ENCODE measurements at places on chromosomes 5 and 9.
A peak's percentile ranks its signal among the peaks of the same experiment; 100 is the strongest.

- no peak for DNase-seq
Observed at GRCh38 chr5:170486371-170486770, 17.4 kb upstream of the KCNIP1 start.

GRCh38 chr5:123142957-123143356 lies 53.9 kb downstream of the PRDM6 start:
- no peak for DNase-seq

GRCh38 chr5:144356489-144356888 lies 185.8 kb downstream of the KCTD16 start:
- DNase-seq, result no peak

- no peak for DNase-seq
Observed at GRCh38 chr5:127441799-127442484, 75.5 kb upstream of the PRRC1 start.

GRCh38 chr9:97077452-97078295 lies 38.7 kb upstream of the CTSV start:
- no peak for DNase-seq

DNA sequence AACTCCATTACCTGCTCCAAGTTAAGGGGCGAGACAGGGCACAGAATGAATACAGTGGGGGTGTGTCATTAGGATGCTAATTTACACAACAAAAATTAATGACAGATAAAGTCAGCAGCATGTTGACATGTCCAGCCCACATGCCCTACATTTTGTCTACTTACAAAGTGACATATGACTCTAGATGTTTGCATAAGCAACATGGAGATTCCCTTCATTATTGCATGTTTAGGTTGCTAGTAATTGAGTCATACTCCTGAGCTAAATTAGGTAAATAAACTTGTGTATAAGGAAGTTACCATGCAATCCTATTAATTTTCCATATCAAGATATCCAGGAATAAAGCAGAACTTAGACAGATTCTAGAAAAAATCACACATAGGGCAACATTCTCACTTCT lies 232.2 kb downstream of the PDE4D start:
- no peak for DNase-seq

DNA sequence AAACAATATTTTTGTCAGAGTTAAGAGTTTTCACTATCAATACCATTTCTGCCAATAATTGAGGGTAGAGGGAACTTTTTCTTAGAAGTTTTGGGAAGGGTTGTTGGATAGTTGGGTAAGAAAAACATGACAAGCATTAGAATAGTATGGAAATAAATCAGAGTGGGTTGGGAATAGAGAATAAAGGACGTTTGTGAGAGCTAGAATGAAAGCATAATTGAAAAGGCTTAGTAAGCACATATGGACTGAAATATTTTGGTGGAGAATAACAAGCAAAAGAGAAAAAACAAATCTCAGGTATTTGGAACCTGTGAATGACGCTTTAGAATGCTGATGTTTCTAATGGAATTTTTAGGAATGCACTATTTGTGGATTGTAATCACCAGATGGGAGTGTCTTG lies 262.9 kb upstream of the EDIL3 start:
- DNase-seq, result no peak

- DNase-seq, result no peak
Observed at GRCh38 chr5:176628406-176629228, 1.7 kb downstream of the SNCB start.

GRCh38 chr5:153006681-153007080 lies 483.8 kb upstream of the GRIA1 start:
- no peak for DNase-seq

- no peak for DNase-seq
Observed at GRCh38 chr9:121225240-121225639, 23.6 kb upstream of the RAB14 start.

DNA sequence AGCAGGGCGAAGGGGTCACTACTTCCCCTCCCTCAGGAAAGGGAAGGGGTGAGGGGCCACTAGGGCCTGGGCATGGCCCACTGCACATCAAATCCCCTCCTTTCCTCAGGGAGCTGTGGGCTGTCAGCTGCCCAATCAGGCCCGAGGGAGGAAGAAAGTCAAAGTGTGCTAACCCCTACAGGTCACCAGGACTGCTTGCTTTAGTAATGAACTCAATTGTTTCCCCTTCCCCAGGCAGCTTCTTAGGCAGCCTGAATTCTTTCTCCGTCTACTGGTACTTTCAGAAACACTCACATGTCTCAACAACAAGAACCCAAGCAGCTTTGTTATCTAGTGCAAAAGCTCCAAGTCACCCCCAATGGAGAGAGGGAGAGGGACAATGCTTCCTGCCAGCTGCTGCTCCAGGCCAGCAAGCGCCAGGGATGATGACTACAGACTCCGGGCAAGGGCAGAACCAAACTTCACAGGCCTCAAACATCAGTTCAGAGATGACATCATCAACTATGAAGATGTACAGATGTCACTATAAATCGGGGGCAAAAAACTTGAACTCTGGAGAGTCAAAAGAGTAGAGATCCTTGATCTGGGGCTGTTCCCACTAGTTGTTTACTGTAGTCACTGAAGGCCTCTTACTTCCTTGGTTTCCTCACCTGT lies 100.7 kb downstream of the SLIT3 start:
- no peak for DNase-seq

- DNase-seq, result no peak
Observed at GRCh38 chr5:123059455-123059854, 22.9 kb upstream of the PPIC start.

DNA sequence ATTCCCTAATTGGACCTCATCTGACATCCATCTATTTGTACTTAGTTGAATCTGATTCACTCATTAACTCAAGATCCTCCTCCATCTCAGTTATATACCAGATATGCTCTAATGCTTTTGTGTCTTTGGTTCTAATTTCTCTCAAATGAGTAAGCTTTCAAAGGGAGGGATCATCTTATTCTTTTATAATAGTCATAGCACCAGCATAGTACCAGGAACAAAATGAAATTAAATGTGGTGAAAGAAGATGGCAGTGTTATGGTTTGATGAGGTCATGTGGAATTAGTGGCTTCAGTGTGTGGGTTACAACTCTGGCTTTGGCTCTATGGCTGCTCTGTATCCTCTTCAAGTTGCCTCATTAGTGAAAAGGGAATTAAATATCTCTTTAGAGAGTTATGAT lies 32.5 kb upstream of the ZNF366 start:
- no peak for DNase-seq

DNA sequence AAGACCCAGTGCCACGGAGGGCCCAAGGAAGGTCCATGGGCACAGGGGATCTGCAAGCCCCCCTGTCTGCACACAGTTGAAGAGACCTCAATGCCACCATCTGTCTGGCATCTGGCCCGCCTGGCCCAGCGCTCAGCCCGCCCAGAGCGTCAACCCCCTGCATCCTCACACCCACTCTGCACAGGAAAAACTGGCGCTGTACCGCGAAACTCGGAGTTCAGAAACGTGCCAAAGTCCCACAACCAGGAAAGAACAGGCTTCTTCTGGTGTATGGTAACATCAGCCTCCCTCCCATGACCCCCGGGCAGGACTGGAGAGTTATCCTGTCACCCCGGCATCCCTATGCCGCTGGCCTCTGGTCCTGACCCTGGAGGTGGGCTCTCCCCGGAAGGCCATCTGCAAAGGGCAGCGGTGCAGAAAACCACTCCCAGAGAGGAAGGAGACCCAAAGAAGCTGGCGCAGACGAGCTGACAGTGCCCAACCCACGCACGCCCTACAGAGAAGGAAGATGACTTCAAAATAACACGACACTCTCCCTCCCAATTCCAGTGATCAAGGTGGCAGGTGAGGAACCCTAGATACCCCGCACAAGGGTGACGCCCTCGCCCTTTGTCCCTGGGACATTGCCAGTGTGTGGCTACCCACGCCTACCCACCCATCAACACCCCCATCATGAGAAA lies 18.9 kb downstream of the VAV2 start:
- DNase-seq, result peak; percentile 42

DNA sequence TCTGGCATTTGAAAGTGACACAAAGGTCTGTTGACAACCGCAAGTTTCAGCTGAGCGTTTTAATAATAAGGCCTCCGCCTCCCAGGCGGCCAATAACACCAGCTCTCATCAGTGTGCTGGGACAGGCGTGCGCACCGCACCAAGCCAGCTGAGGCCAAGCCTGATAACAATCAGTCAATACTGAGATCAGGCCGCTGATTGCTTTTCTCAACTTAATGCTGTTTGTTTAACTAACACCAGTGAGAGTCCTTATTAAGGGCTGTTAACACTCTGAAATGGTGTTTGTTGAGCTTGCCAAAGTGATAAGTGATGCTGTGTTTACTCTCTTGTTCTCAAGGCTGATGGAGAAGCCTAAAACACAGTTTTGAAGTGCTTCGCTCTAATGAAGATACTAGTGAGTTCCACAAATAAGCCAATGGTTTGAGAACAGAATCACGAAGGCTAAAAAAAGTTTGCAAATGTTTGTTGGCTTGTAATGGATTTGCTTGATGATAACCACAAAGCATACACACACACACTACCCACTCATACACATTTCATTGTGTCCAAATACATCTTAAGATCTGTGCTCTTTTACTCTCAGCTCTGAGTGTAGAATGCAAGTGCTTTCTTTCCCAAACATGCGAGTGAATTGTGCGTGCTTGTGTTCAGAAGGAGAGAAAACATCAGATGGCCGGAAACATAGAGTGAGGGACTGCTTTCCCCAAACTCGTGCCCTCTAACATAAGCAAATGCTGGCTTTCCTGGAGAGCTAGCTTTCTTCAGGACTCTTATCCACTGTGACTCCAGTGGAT lies 330.4 kb upstream of the KLF4 start:
- peak; percentile 75 for DNase-seq

DNA sequence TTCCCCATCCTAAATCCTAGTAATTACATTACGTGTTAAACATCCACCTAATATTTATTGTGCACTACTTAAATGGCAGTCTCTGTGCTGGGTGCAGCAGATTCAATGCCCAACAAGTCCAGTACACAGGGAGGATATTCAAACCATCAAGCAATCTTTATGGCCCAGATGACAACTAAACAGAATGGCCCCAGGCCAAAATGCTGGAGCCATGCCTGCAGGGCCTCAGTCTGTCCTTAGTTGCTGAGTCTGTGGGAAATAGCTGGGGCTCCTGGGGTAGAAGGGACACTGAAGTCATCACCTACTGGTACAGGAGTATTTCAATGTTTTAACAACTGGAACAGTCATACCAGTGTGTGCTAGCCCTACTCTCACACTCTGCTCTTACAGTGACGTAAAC lies 153.5 kb downstream of the ZNF608 start:
- DNase-seq, result no peak

DNA sequence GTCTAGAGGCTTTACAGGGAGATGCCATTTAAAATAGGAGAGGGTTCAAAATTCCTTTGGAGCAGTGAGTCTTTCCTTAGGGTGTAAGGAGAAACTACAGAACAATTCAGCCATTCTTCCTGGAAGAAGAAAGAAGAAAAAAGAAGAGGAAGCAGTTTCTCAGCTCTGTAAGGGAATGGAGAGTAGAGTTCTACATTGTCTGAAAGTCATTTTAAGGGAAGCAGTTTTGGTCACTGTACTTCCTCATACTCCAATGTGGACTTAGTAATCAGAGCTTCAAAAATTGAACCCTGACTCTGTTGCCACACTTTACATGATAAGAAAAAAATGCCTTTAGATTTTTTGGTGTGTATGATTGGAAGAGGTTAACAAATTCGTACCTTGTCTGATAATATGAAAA lies 122.4 kb downstream of the LRRC70 start:
- DNase-seq, result no peak

DNA sequence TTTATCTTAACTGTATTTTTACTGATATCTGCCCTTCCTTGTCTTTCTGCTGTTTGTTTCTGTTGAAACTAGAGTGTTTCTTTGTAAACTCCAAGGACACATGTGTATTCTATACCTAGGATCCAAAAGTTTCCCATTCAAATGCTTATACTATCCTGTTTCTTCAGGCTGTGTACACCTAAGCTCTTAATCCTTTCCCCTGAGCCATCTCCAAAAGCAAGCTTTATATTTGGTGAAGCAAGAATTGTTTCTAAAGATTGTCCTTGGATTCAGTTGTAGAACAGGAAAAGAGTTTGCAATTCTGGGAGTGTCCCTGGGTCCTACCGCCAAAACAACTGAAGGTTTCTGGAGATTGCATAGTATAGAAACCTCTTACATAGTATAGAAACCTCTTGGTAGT lies 65.9 kb downstream of the CWC27 start:
- DNase-seq, result no peak

DNA sequence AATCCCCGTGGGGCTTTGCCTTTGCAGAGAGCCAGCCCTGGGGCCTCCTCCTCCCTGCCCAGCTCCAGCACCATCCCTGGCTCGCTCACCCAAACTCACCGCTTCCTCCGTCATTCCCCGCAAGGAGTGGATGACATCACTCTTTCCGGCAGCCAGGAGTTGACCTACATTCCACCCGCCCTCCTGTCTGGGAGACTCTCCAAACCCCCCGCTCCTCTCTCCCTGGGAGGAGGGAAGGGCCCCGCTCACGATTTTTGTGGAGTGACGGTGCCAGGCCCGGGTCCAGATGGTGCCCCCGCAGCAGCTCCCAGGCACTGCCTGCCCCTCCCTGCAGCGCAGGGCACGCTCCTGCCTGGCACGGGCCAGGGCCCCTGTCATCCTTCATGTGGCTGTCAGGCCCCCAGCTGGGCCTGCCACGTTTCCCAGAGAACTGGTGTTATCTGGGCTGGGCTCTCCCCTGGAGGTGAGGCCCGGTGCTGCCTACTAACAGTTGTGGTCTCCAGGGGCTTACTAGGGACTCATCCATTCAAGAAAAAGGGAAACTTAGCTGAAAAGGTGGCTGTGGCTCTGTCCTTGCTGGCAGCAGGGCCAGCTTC lies 52.3 kb downstream of the NTNG2 start:
- peak; percentile 82 for DNase-seq

DNA sequence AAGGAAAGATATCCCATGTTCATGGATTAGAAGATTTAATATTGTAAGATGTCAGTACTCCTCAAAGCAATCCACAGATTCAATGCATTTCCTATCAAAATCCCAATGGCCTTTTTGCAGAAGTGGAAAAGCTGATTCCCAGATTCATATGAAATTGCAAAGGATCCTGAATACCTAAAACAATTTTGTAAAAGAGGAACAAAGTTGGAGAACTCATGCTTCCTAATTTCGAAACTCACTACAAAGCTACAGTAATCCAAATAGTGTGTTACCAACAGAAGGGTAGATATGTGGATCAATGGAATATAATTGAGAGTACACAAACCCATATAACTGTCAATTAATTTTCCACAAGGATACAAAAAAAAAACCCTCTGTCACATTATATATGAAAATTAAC lies 154.3 kb upstream of the ZNF618 start:
- DNase-seq, result no peak

GRCh38 chr5:108344103-108344822 lies 37.6 kb downstream of the FBXL17 start:
- no peak for DNase-seq

DNA sequence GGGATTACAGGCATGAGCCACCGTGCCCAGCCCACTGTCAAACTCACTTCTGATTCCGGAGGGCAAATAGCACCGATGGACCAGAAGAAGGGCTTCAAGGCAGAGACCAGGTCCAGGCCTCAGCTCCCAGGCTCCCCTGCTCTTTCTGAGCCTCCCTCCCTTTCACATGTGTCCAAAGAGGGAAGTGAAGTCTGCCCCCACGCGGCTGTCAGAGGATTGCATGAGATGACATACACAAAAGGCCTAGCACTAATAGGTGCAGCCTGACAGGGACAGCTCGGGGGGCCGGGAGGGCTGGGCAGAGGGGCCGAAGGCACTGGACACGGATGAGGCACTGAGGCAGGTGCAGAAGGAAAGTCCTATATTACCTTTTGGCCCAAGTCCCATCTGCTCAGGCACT lies 16.1 kb downstream of the FBP1 start:
- DNase-seq, result peak; percentile 73

Measured in upper lobe of right lung (tissue), 1 donor.